ENCODE measurements at places on chromosomes 2 and 18.

- no peak for DNase-seq
These were observed 135.6 kb upstream of the ALKAL2 start for GRCh38 chr2:423479-423878.

GRCh38 chr18:44816477-44816876, 135.8 kb downstream of the SETBP1 start:
- no peak for DNase-seq

GRCh38 chr2:1011006-1011405, 60.4 kb downstream of the SNTG2 start:
- no peak for DNase-seq

DNA sequence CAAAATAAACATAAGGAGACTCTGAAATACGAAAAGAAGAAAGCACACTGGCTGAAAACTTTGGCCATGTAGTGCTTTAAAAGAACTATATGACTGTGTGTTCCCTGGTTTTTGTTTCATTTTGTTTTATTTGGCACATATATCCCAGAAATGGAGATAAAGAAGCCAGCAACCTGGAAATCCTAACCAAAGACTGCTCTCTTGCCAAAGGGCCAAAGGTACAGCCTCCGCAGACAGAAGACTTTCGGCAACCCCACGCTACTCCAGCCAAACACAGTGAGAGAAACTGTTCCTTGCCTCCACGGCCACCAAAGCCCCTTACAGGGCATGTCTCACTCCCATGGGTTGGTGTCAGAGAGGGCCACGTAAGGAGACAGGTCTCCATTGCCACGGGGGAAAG, 381.2 kb upstream of the NETO1 start:
- no peak for DNase-seq

DNA sequence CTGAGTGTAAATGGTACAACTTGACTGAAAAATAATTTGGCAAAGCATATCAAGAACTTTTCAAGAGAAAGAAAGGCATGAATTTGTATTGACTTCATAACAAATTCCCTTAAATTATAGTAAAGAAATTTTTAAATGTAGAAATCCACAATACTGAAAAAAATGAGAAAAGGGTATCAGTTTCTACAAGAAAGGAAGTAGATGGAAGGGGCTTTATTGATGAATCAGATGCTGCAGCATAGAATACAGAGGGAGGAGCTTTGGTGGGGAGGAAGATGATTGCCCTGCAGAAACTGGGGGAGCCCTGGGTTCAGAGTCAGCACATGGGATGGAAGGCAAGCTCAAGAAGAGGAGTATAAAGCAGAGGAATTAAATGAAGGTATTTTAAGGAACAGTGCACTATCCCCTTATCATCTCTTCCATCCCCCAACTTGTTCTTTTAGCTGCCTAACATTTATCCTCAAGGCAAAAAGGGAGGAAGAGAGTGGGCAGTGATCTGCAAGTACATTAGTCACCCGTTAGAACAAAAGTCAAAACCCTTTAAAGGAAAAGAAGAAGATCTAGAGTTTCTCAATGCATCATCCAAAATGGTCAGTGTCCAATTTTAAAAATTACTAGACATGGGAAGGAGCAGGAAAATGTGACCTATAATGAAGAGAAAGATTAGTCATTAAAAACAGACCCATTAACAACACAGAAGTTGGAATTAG, 77.7 kb downstream of the KCTD18 start:
- no peak for DNase-seq

- DNase-seq = no peak
These were observed 45.2 kb downstream of the PTGR3 start for GRCh38 chr18:75163736-75164135.

GRCh38 chr2:27152796-27153464, 4.1 kb downstream of the TCF23 start:
- DNase-seq = no peak

- no peak for DNase-seq
These were observed 1.3 kb downstream of the CCDC68 start for GRCh38 chr18:54957996-54958395.

- no peak for DNase-seq
These were observed 138.2 kb upstream of the OSR1 start for GRCh38 chr2:19496646-19497045.

DNA sequence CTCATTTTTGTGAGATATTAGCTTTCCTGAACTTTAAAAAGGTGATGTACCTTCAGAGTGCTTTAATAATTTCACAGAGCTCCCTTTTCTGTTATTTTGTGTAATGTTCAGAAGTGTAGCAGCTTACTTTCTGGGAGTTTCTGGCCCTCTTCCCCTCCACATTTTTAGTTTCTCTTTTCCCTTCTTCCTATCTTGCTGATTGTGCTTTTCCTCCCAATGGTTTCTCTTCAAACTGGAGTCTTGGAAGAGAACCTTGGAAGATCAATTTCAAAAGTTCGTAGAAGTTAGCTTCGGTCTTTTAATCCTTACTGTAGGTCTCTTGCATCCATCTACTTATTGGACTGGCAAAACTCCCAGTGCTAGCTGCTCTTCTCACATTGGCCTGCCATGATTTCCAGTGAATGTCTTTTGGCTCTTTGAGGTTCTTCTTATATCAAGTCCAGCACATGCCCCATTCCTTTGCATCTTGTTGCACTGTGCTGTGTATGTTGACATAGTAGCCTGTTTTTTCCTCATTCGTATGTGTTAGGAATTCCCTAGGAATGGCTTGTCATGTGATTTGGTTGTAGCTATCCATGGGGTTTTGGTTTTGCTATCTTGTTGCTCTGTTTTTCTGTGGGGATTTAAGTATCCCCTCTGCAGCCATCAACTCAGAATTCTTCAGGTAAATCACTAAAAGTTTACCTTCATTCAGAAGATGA, 7.8 kb downstream of the CCNT2 start:
- DNase-seq = no peak

DNA sequence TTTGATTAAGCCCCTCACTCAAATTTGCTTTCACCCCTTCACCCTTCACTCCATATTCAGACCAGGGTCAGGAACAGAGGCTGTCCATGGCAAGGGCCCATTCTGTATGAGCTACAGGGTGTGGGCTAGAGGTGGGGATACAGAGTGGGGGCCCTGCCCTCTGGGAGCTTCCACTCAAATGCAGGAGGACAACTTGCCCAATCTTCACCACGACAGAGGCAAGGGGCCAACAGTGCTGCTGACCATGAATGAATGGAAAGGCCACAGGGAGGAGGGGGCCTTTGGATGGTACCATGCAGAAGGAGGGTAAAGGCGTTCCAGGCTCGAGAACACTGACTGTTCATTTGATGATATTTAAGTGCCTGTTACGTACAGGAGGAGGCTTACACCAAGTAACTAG, 22.8 kb downstream of the ADRA2B start:
- no peak for DNase-seq

DNA sequence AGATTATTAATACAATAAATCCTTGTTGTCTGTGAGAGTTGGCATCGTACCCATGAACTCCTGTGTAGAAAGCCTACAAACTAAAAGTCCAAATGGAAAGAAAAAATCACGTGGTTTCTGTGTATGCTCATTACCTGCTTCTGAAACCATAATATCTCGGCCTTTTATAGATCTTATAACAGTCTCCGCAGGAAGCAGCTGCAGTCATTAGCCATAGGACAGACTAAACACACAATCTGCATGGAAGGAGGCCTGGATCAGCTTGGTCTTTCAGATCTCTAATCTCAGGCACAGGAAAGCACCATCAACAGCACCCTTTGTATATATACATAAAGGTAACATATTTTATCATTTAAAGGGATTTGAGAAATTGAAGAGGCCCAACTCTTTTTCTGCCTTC, 508.9 kb upstream of the TCF4 start:
- DNase-seq = no peak

- DNase-seq = no peak
These were observed 18.9 kb downstream of the PTPN18 start for GRCh38 chr2:130374587-130375290.

DNA sequence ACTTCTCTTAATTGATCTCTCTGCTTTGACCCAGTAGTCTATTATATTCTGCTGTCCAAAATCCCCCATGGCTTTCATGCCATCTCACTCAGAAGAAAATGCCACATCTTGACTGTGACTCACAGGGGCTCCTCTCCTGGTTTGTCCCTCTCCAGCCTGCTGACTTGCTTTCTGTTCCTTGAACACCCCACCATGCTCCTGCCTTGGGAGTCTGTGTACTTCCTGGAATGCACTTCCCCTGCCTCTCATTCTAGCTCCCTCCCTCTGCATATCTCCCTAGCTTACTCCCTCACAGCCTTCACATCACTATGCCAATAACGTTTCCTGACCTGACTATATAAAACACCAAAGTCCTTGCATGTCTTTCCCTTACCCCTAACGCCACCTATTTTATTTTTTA, 167.2 kb downstream of the TRIB2 start:
- DNase-seq = no peak

DNA sequence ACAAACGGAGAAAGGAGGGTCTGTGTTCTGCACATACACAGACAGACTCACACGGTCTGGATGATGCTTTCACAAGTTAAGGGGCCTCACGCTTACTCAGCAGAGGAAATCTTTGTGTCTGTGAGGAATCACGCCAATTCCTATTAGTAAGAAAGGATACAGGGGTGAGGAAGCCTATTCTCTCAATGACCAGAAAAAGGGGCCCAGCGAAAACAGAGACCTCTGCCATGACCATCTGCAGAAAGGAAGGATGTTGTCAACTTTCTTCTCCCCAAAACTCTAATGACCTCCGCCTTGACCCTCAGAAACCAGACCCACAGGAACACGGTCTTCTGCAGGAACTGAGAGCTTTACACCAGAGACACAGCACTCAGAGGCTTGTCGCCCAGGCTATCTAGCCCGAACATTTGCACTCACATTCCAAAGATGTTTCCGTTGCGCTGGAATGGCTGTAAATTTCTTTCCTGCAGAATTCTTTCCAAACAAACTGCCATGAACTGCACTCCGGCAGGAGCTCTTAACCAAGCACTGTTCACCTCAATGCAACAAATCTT, 186.3 kb downstream of the TCF4 start:
- DNase-seq = no peak

GRCh38 chr2:169478745-169479256, 493 bp upstream of the BBS5 start:
- no peak for DNase-seq

- no peak for DNase-seq
These were observed 60.1 kb upstream of the DLX2 start for GRCh38 chr2:172162739-172163336.

DNA sequence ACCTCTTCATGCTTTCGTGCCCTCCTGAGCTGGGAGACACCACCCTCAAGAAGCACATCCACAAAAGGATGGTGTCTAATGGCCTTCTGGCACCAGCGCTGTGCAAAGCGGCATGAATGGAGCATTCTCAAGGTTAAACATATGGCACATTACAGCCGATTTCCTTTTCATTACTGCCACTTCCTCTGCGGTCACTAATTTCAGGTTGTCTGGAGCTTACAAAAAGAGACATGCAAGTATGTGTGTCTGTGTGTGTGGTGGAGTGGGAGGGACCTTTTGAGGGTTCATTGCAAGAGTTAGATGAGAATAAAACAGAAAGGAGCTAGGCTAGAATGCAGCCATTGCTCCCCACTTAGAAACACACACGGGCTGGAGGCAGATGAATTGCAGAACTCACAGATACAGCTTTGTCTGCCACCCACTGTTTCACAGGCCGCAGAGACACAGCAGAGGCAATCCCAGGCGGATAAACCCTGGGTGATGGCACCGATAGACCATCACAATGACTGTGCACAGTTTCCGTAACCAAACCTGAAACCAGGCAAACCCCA, 76.0 kb downstream of the TGIF1 start:
- peak; percentile 59 for DNase-seq

DNA sequence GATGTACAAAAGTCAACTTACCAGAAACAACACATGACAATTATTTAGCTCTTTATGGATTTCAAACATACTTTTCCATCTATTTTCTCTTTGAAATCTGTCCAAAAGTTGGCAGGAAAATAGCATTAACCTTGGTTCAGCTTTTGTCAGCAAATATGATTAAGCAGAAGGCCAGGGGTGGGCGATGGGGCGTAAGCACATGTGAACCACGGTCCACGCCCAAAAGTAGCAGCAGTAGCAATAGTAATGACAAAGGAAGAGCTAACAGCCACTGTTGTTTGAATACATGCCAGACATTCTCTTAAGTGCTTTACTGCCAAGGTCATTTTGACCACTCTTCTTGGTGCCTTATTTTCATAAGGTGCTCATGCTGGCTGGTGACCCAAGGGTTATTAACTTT, 73.5 kb downstream of the ANTXR1 start:
- DNase-seq = no peak

- no peak for DNase-seq
These were observed 57.5 kb upstream of the SLC14A2 start for GRCh38 chr18:45557779-45558178.

DNA sequence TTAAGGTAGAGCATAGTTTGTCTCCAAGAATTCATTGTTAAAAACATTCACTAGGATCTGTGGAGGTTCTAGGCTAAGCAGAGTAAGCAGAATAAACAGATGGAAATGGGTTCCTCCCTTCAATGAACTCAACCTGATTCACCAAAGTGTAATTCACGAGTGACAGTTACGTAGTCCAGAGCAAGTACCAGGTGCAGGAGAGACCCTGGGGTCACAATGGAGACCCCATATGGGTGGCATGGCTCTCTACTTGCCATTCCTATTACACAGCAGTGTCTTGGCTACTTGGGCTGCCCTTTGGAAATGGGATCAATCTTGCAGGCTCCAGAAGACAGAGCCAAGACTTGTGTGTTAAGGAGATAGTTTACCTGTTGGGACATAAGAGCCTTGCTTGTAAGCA, 7.1 kb downstream of the MYCN start:
- DNase-seq = no peak

GRCh38 chr18:2964361-2965010, 48.5 kb downstream of the LPIN2 start:
- DNase-seq = no peak

DNA sequence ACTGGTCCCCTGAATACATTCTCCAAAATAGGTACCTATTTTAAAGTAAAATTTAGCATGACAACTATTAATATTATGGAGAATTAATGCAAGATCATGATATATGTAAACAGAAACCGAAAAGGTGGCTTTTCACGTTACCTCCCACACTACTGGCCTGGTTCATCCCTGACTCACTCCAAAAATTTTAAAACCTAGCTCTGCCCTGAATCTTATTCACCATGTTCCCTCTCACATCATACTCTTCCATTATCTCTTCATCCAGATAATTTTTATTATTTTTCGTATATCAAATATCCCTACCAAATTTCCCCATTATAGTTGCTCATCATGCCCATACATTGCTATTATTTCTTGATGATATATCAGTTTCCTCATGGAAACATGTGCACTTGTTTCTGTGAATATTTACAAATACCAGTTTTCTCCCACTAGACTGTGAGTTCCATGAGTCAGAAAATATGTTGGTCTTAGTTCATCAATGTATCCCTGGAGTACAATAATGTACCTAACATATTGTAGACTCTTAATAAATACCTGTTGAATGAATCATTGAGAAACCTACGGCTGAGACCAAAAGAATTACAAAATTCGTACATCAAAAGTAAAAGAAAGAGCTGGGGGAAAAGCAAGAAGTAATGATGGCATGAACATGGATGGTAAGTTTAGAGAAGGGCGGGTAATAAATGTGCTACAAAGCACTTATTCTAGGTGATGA, 360.1 kb upstream of the CHAC2 start:
- no peak for DNase-seq

DNA sequence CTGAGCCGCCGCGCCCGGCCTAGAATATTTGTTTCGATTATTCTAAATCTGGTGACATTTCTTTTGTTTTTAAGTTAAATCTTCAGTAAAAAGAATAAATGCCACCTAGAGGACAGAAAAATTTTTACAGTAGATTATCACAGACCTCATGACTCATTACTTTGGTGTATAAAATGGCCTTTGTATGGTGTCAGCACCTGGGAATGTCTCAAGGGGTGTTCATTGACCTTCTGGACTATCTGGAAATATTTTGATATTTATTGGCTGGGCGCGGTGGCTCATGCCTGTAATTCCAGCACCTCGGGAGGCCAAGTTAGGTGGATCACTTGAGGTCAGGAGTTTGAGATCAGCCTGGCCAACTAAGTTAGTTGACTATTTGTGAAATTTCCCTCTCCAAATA, 30.3 kb upstream of the SLC30A6 start:
- no peak for DNase-seq
